ENCODE measurements at places on chromosomes 7 and 10.

DNA sequence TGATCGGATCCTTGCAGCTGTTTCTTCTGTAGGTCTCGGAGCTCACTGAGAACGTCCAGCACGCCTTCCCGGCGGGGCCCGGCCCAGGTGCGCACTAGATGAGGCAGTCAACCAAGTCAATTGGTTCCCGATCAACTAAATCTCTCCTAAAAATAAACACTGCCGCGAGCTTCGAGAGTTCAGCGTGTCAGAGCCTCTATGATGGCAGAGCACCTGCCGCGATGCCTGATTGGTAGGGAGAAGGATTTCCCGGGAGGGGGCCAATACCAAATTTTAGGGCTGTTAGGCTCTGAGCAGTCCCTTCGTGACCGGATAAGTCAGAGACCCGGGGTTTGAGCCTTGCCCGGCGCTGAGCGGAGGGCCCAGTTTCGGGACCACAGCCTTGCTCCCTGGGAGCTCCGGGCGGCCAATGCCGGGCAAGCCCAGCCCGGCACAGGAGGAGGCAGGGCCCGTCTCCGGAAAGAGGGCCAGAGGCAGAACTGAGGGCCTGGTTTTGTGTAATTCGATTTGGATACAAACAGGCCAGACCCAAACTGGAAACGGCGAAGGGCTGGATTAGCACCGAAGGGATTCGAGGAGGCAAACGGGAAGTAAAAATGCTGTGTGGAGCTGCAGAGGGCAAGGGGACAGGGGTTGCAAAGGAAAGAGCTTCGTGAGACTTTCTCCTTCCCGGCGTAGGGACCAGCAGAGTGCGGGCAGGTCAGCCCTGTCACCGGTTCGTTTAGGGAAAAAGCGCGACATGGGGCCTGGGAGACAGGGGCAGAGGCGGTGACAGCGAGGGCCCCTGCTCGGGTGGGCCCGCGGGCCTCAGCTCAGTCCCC is 569 bp downstream of the SLC26A5 start:
- H3K4me1 ChIP-seq: no peaks in the 10 kb centered on the region
- no peak overlapping the region for H3K27ac ChIP-seq
- DNase-seq: no peak
- no peak overlapping the region for H3K4me3 ChIP-seq
- H3K36me3 ChIP-seq: no peaks in the 10 kb centered on the region

- H3K4me3 ChIP-seq: no peak overlapping the region
- no peaks in the 10 kb centered on the region for H3K36me3 ChIP-seq
- no peak for DNase-seq
- H3K27ac ChIP-seq: no peak overlapping the region
- no peaks in the 10 kb centered on the region for H3K4me1 ChIP-seq
These were observed 494.3 kb downstream of the AUTS2 start for GRCh38 chr7:70092314-70093204.

DNA sequence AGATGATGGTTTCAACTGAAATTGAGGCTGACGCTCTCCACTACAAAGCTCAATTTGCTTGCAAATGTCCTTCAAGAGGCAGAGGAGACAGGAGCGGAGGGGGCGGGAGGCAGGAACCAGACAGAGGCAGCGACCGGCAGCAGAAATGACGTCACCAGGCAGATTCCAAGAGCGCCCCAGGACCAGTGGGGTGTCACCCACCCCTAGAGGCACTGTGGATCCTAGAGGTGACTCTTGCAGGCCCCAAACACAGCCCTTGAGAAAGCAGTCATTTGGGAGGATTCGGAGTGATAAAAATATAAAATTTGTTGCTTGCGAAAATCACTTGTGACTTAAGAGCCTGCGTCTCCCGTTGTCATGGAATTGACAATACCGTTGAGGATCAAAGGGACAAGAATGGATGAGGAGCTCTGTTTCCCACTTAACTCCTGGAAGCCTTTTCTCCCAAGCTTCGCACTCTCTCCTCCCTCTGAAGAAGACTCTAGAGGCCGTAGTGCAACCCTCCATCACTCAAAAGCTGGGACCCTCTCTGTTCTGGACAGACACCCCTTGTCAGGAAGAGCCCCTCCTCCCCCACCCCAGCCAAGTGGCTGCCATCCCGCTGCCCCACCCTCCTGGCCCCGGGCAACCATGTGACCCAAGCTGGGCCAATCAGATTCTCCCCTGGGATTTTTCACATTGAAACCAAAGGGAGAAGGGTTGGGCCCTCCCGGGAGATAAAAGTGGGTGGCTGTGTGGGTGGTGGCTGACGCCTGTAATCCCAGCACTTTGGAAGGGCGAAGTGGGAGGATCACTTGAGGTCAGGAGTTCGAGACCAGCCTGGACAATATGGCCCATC is 16.3 kb upstream of the SLC29A4 start:
- H3K4me1 ChIP-seq: no peaks in the 10 kb centered on the region
- DNase-seq: no peak

DNA sequence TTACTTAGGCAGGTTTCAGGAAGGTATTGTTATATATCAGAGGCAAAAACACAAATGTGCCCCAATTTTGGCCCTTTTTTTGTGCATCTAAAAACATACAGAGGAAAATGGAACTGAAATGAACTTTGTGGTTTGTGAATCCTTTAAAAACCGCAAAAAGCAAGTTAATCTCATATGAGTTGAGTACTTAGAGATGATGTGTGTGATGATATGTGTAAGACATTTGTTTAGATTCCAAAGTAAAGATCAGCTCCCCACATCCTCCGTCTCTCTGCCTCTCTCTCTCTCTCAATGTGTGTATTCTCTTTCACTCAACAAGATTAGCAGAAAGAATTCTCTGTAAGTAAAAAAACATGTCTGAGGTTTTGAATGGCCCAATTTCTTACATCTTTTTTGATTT is 201.9 kb downstream of the MALRD1 start:
- no peak for DNase-seq
- H3K4me3 ChIP-seq: no peak overlapping the region
- no peaks in the 10 kb centered on the region for H3K27me3 ChIP-seq
- no peaks in the 10 kb centered on the region for H3K36me3 ChIP-seq
- no peaks in the 10 kb centered on the region for H3K4me1 ChIP-seq

DNA sequence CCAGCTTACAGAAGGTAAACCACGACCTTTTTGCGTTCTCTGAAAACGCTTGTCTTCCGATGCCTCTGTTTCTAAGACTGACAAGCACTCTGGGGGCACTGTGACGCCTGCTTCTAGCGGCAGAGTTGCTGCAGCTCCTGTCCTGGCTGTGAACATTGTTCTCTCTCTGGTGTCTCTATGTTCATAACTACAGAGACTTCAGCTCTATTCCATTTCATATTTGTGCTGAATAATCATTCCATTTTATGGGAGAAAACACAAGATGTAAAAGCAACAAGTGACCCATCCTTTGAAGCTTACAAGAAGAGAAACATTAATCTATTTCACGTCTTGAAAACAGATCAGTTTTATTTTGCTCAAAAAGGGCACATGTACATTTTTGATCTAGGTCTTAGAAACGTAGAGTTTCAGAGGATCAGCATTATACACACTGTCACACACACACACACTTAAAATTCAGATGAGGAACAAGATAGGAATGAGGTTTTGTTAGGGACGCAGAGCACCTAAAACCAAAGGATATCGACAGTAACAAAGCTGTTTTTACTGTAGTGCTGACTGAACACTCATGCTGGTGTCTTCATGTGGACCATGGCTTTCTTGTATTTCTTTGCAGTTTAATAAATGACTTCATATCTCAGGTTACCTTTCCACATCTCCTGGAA is 3.0 kb downstream of the IKZF1 start:
- no peak for DNase-seq
- no peaks in the 10 kb centered on the region for H3K36me3 ChIP-seq
- H3K4me1 ChIP-seq: no peaks in the 10 kb centered on the region

- DNase-seq: no peak
- no peak overlapping the region for H3K4me3 ChIP-seq
- no peaks in the 10 kb centered on the region for H3K27me3 ChIP-seq
- H3K36me3 ChIP-seq: peaks cover 64% of the 10 kb centered on the region
These were observed 62.6 kb downstream of the CCDC6 start for GRCh38 chr10:59843748-59844147.

Measured in MCF 10A (cell line).